ENCODE measurements at places on chromosomes 3 and 15. TPM values are rescaled to one million over a fixed set of nuclear protein-coding genes. Genes with fewer than 3 reads are reported as not detected.
A peak's percentile ranks its signal among the peaks of the same experiment; 100 is the strongest.

- H3K36me3 ChIP-seq, result no peaks in the 10 kb centered on the region
- peak; percentile 91 for DNase-seq
- no peaks in the 10 kb centered on the region for H3K27me3 ChIP-seq
- H3K4me1 ChIP-seq, result no peaks in the 10 kb centered on the region
- H3K4me3 ChIP-seq, result no peak overlapping the region
Observed at GRCh38 chr15:68730471-68730919, 90.2 kb downstream of the ANP32A start.

DNA sequence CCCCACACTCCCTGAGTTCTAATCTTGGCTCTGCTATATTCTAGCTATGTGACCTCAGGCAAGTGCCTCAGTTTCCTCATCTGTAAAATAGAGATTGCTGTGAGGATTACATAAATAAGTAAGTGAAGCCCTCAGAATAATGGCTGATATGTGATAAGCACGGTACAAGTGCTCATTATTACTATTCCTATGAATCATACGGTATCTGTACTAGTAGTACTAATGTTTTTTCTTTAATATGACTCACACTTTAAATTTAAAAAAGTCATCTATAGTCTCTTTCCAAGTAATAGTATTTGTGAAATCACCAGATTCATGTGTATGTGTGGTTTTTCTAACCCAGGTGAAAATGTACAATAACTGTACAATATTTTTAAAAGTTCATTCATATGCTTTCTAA, 58.7 kb downstream of the CLDN11 start:
- no peak overlapping the region for H3K4me3 ChIP-seq
- no peak for DNase-seq
- no peaks in the 10 kb centered on the region for H3K27me3 ChIP-seq
- no peak overlapping the region for H3K27ac ChIP-seq
- H3K4me1 ChIP-seq, result no peaks in the 10 kb centered on the region

The COL6A5 gene
- total RNA-seq, result 0.41 TPM

The CLDN11 gene
- 2.4 TPM for total RNA-seq

DNA sequence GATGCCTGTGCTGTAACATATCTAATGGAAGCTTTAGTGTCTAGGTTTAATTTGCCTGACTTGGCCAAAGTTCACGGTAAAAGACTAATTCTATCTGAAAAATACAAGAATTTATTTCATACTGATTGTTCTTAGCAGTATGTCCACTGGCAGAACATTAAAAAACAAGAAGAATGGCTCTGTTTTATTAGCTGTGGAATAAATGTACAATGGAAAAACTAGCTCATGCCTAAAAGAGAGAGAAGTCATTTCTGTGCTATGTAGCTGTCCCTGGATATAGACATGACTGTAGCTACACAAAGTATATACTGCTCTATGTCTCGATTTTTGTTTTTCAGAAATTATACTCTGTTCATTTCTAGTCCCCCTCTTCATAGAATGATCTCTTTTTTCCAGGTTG, 13.9 kb upstream of the VGLL3 start:
- no peak overlapping the region for H3K4me3 ChIP-seq
- H3K27me3 ChIP-seq, result no peaks in the 10 kb centered on the region
- no peak overlapping the region for H3K27ac ChIP-seq
- H3K4me1 ChIP-seq, result no peaks in the 10 kb centered on the region
- no peaks in the 10 kb centered on the region for H3K36me3 ChIP-seq

DNA sequence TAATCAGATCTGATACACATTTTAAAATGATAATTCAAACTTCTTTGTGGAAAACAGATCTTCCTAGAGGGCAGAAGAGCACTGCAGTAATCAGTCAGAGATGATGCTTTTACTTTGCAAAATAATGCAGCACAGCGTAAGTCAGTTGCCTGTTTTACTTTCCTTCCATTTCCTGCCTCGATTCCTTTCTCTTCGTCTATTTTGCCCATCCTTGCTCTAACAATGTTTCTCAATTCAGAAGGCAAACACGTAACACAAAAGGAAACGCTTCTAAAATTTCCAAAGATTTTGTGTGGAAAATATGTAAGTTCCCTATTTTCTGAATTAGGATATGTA, 119.9 kb downstream of the P3H2 start:
- DNase-seq, result no peak
- H3K27ac ChIP-seq, result no peak overlapping the region
- H3K4me3 ChIP-seq, result no peak overlapping the region
- H3K27me3 ChIP-seq, result no peaks in the 10 kb centered on the region

The KIF7 gene
- 4.2 TPM for total RNA-seq

Measured in kidney (tissue), 22 donors.